ENCODE measurements at places on chromosomes 5 and 9. TPM values are rescaled to one million over a fixed set of nuclear protein-coding genes. Genes with fewer than 3 reads are reported as not detected.

- DNase-seq: no peak
- peaks cover 50% of the 10 kb centered on the region for H3K27me3 ChIP-seq
- H3K4me3 ChIP-seq: no peak overlapping the region
- 0 out of 2 replicates have a peak, but pooled peaks cover 4% of the 10 kb centered on the region for H3K36me3 ChIP-seq
- H3K27ac ChIP-seq: no peak overlapping the region
Measured at GRCh38 chr9:126222835-126223431, 103.7 kb upstream of the MVB12B start.

- no peak overlapping the region for H3K4me3 ChIP-seq
- no peak overlapping the region for H3K27ac ChIP-seq
- H3K27me3 ChIP-seq: no peaks in the 10 kb centered on the region
- peak; percentile 5 for DNase-seq
- peaks cover 20% of the 10 kb centered on the region for H3K4me1 ChIP-seq
- peaks cover 38% of the 10 kb centered on the region for H3K36me3 ChIP-seq
Measured at GRCh38 chr5:128053291-128053954, 30.1 kb upstream of the SLC12A2 start.

GRCh38 chr5:149913436-149914419, 30.9 kb downstream of the PDE6A start:
- no peak for DNase-seq
- H3K27me3 ChIP-seq: peaks cover 9% of the 10 kb centered on the region
- H3K36me3 ChIP-seq: no peaks in the 10 kb centered on the region
- peaks cover 36% of the 10 kb centered on the region for H3K4me1 ChIP-seq
- H3K4me3 ChIP-seq: no peak overlapping the region

DNA sequence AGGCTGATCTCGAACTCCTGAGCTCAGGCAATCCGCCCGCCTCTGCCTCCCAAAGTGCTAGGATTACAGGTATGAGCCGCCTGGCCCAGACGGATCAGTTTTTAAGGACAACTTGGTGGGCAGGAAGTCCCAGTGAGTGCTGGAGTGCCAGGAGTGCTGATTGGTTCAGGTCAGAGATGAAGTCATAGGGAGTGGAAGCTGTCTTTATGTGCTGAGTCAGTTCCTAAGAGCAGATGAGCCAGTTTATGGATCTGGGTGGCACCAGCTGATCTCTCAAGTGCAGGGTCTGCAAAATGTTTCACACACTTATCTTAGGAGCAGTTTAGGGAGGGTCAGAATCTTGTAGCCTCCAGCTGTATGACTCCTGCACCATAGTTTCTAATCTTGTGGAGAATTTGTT, 292.1 kb upstream of the ELAVL2 start:
- H3K27me3 ChIP-seq: no peaks in the 10 kb centered on the region
- no peaks in the 10 kb centered on the region for H3K4me1 ChIP-seq
- no peak for DNase-seq
- H3K27ac ChIP-seq: no peak overlapping the region
- no peaks in the 10 kb centered on the region for H3K36me3 ChIP-seq
- H3K4me3 ChIP-seq: no peak overlapping the region

DNA sequence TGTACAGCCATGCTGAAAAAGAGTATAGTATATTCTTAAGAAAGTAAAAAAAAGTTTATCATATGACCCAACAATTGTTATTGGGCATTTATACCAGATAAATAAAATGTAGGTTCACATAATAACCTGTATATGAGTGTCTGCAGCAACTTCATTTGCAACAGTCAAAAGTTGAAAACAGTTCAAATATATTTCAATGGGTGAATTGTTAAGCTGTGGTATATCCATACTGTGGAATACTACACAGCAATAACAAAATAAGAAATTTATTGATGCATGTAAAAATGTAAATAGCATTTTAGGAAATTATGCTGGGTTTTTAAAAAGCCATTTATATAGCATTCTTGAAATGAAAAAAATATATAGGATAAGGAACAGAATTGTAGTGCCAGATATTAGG, 1420.1 kb upstream of the ACO1 start:
- no peak overlapping the region for H3K4me3 ChIP-seq
- peaks cover 4% of the 10 kb centered on the region for H3K36me3 ChIP-seq
- no peak for DNase-seq
- no peak overlapping the region for H3K27ac ChIP-seq
- no peaks in the 10 kb centered on the region for H3K27me3 ChIP-seq

GRCh38 chr9:76984486-76984885, 35.0 kb upstream of the FOXB2 start:
- no peak overlapping the region for H3K27ac ChIP-seq
- H3K4me3 ChIP-seq: no peak overlapping the region
- no peaks in the 10 kb centered on the region for H3K27me3 ChIP-seq
- H3K4me1 ChIP-seq: no peaks in the 10 kb centered on the region
- H3K36me3 ChIP-seq: no peaks in the 10 kb centered on the region
- no peak for DNase-seq

DNA sequence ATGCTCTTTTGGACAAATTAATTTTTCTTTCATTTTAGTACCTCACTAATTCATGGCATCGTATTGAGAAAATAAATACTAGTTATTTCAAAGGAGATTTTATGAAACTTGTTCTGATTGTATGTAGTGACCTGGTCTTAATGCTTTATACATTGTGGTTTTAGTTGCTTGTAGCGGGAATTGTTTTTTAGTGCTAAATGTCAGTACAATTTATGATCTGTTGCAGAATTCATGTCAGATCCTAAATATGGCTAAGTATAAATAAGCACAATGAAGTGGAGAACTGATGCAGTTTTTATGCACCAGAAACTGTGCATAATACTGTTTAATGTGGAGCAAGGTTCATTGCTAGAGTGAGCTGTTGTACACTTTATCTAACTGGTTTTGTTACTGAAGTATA, 308.8 kb downstream of the PJA2 start:
- DNase-seq: no peak
- peaks cover 54% of the 10 kb centered on the region for H3K4me1 ChIP-seq
- H3K27me3 ChIP-seq: no peaks in the 10 kb centered on the region
- no peak overlapping the region for H3K4me3 ChIP-seq

DNA sequence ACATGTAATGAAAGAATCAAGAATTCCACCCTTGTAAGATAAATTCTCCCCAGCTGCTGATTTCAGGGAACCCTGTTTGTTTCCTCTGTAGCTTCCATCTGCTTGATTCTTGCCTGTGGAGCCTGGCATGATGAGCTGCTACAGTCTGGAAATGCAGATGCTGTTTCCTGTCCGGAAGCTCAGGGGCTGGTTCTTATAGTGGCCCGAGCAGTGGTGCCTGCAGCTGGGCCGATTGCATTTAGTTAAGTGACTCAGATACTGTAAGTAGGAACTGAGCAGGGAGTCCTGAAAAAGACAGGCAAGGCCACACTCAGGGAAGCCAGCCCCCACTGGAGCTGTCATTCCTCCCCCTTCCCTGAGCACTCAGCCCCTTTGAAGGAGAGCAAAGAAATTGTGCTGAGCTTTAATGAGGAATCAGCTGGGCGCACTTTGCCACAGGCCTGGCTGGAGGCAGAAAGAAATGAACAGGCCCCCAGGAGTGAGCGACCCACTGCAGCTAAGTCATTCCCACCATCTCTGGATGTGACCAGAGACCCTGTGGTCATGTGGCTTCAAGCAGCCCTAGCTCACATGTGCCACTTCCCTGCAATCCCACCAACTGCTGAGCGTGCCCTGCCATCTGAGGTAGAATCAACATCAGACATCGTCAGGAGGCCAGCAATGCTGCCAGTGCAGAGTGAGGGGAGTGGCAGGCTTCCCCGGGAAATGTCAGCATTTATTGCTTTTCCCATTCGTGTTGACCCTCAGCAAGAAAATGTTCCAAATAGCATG, 206.0 kb upstream of the WWC1 start:
- DNase-seq: peak; percentile 18
- H3K36me3 ChIP-seq: no peaks in the 10 kb centered on the region
- H3K27me3 ChIP-seq: peaks cover 14% of the 10 kb centered on the region
- peaks cover 34% of the 10 kb centered on the region for H3K4me1 ChIP-seq
- no peak overlapping the region for H3K4me3 ChIP-seq
- H3K27ac ChIP-seq: peak overlapping the region; percentile 51

GRCh38 chr5:17802256-17802655, 168.0 kb downstream of the TAF11L14 start:
- peaks cover 6% of the 10 kb centered on the region for H3K27me3 ChIP-seq
- H3K36me3 ChIP-seq: no peaks in the 10 kb centered on the region
- DNase-seq: no peak
- no peak overlapping the region for H3K4me3 ChIP-seq
- no peak overlapping the region for H3K27ac ChIP-seq

- H3K27me3 ChIP-seq: no peaks in the 10 kb centered on the region
- H3K36me3 ChIP-seq: peaks cover 13% of the 10 kb centered on the region
- DNase-seq: no peak
Measured at GRCh38 chr5:72408603-72409002, 88.4 kb downstream of the PTCD2 start.

GRCh38 chr5:88544671-88545070, 276.0 kb upstream of the TMEM161B start:
- no peak for DNase-seq
- H3K4me1 ChIP-seq: no peaks in the 10 kb centered on the region
- no peaks in the 10 kb centered on the region for H3K27me3 ChIP-seq
- H3K4me3 ChIP-seq: no peak overlapping the region

DNA sequence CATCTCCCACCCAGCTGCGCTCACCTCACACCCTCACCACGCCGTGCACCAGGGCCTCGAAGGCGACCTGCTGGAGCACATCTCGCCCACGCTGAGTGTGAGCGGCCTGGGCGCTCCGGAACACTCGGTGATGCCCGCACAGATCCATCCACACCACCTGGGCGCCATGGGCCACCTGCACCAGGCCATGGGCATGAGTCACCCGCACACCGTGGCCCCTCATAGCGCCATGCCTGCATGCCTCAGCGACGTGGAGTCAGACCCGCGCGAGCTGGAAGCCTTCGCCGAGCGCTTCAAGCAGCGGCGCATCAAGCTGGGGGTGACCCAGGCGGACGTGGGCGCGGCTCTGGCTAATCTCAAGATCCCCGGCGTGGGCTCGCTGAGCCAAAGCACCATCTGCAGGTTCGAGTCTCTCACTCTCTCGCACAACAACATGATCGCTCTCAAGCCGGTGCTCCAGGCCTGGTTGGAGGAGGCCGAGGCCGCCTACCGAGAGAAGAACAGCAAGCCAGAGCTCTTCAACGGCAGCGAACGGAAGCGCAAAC, 1.1 kb downstream of the POU4F3 start:
- no peak overlapping the region for H3K4me3 ChIP-seq
- peaks cover 75% of the 10 kb centered on the region for H3K27me3 ChIP-seq
- H3K36me3 ChIP-seq: no peaks in the 10 kb centered on the region
- no peak overlapping the region for H3K27ac ChIP-seq
- H3K4me1 ChIP-seq: no peaks in the 10 kb centered on the region

DNA sequence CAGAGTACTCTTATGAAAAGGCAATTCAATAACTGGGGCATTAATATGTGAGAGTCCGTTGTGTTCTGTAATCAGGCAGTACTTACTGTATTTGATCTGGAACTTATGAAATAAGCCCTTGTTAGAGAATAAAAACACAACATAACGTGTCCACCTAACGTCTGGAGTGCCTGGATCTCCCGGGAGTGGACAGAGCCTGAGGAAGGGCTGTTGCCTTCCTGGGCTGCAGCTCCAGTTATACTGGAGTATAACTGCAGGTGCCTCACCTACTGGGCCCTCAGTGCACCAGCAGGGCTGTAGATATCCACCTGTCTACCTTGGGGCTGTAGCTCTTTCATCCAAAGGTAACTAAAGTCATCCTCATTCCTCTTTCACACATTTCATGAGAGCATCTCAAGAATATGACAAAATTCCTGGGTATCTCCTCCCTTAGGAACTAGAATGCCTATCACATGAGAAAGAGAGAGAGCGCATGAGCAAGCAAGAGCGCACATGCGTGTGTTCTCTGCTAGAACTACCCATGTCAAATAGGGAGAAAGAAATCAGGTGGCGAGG, 200.1 kb downstream of the GAPVD1 start:
- no peaks in the 10 kb centered on the region for H3K27me3 ChIP-seq
- no peak overlapping the region for H3K27ac ChIP-seq
- no peak overlapping the region for H3K4me3 ChIP-seq
- H3K36me3 ChIP-seq: peaks cover 14% of the 10 kb centered on the region

GRCh38 chr5:42745426-42745825, 11.2 kb upstream of the CCDC152 start:
- H3K4me3 ChIP-seq: no peak overlapping the region
- H3K27ac ChIP-seq: no peak overlapping the region
- peaks cover 5% of the 10 kb centered on the region for H3K27me3 ChIP-seq
- no peaks in the 10 kb centered on the region for H3K4me1 ChIP-seq
- DNase-seq: no peak
- H3K36me3 ChIP-seq: no peaks in the 10 kb centered on the region

DNA sequence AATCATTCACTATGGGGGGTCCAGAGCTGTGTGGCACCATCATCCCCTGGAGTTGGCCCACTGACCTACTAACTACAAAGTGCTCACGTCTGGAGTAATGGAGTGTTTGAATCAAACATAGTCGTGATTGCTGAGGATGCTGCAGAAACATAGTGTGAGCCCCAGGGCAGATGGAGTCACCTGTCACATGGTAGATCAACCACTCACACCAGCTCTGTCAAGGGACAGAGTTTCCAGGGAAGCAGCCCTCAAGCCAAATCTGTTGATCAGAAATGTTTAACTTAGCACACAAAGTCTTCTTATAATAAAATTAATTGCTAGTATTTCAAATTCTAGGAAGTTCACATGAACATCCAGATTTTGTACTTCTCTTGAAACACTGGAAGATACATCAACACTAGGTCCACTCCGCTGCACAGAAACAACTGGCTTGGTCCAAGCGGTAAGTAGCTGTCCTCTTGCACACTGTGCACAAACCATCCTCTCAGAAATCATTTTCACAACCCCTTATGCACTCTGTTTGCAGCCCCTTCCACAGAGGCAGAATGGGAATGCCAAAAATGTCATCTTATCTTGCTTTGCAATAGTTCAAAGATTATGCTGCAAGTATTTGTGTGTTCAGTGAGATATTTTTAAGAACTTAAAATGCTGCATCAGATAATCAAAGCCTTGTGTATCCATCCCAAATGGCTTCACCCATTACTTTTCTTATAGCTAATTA, 191.0 kb downstream of the EPB41L4A start:
- DNase-seq: no peak
- peaks cover 7% of the 10 kb centered on the region for H3K4me1 ChIP-seq
- no peaks in the 10 kb centered on the region for H3K36me3 ChIP-seq
- no peaks in the 10 kb centered on the region for H3K27me3 ChIP-seq
- no peak overlapping the region for H3K4me3 ChIP-seq
- H3K27ac ChIP-seq: no peak overlapping the region

GRCh38 chr5:135199919-135200318, 165.9 kb upstream of the PITX1 start:
- peaks cover 28% of the 10 kb centered on the region for H3K4me1 ChIP-seq
- H3K36me3 ChIP-seq: peaks cover 46% of the 10 kb centered on the region
- H3K27ac ChIP-seq: no peak overlapping the region
- no peaks in the 10 kb centered on the region for H3K27me3 ChIP-seq

- H3K36me3 ChIP-seq: no peaks in the 10 kb centered on the region
- DNase-seq: no peak
- peaks cover 7% of the 10 kb centered on the region for H3K27me3 ChIP-seq
- no peaks in the 10 kb centered on the region for H3K4me1 ChIP-seq
- no peak overlapping the region for H3K4me3 ChIP-seq
Measured at GRCh38 chr5:7816535-7816901, 34.4 kb downstream of the CFAP90 start.

CAPSL gene
- total RNA-seq: 0.47 TPM

MUSK gene
- total RNA-seq: not detected

FGF1 gene
- total RNA-seq: 38.1 TPM

GCNT1 gene
- total RNA-seq: 15.9 TPM

ZNF483 gene
- 0.92 TPM for total RNA-seq

ASS1 gene
- total RNA-seq: 53.3 TPM

PBX3 gene
- total RNA-seq: 32.4 TPM

CTNNA1 gene
- total RNA-seq: 288 TPM
